ENCODE measurements at places on chromosomes 3 and 15.

DNA sequence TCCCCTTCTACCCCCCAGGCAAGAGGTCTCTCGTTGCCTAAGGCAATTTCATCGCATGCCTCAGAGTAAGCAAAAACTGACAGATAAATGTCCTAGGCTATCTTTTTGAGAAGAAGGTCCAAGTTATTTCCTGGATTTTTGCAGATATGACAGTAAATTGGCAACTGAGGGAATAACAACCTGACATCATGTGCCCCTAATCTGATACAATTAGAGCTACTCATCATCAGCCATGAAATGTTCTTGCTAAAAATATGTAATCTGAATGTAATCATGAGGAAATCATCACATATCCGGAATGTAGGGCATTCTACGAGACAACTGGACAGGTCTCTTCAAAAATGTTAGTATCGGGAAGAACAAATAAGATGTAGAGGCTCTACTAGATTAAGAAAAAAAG lies 44.1 kb downstream of the TNIK start:
- DNase-seq: no peak

GRCh38 chr3:187750006-187750512 lies 4.8 kb upstream of the BCL6 start:
- DNase-seq: no peak

DNA sequence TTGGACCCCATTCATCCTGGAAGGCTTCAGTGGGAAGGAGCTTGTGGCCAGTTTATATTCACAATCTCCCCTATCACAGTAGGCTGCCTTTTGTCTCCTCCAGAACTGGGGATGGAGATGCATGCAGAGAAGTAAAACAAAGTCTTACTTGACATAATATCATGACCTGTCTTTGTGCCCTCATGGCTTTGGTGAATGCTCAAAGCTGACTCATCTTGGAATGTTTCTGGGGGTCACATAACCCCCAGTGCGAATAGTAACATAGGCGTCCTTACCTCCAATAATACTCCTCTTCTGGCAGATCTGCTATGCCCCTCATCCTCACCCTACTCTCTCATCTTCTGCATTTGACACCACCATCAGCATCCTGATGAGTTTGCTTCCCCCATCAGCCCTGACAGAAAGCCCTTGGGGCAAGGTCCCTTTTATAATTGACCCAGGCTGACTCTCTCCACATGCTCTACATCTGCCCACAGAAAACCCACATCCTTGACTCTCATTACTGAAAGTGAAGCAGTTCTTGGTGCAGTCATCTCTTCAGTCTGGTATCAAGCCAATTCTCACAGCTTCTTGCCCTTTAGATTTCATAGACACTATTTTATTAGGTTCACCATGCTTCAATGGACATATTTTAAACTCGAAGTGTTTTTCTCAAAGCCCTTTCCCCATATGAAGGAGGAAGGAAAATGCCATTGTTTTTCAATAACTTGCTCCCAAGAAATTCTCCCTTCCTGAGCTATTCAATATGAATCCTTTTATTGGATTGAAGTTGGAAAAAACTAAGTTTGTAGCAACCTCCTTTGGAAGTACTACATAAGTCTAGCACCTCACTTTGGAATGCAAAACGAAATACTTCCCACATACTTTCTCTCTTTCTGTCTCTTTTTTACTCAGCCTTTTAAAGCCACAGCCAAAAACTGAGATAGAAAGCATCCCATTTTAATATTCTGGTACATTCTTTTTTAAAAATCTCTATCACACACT lies 36.6 kb downstream of the OSTN start:
- no peak for DNase-seq

GRCh38 chr15:77031376-77032050 lies 36.6 kb downstream of the PSTPIP1 start:
- no peak for DNase-seq

DNA sequence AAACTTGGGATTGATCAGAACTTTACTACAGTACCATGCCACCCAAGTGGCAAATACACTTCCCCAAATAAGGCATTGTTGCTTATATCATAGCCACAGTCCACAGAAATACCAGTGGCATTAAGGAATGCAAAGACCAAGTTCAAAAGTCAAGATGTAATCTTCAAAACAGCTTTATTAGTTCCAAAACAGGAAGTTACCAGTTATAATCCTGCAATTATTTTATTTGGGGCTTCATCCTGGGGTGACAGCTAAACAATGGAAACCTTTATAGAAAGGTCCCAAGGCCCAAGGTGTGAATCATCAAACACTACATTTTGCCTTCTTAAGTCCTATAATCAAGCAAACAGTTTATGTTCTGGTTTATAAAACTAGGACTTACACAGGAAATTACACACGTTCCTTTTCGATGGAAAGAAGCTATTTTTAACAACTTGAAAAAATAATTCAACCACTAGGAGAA lies 30.3 kb upstream of the RNF7 start:
- no peak for DNase-seq

DNA sequence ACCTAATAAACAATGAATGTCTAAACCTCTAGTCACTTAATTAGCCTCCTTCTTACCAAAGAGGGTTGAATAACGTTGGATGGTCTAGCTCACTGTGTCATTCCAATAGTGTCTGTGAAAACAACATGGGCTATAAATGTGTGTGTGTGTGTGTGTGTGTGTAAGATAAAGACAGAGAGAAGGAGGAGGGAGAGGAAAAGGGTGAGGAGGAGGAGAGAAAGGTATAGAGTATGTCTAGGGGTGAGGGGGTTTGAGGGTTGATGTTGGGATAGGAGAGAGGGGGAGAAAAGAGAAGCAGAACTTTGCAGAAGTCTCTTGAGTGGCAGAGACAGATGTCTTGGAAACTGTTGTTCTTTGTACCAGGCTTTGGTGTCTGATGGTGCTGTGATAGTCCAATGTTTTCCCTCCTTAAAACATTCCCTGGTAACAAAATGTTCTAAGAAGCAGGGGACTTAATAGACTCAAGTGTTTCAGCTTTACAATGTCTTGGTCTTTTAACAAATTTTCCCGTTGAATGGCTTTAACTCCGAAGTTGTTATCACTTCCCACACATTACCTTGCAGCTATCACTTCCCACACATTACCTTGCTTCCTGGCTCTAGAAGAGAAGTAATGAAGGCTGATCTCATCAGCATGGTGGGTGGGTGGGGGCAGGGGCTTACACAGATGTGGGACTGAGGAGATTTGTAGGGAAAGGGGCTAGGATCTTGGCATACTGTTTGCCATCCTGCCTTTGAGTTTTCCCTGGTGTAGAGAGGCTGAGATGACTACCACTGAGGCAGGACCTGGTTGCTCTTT lies 57.8 kb upstream of the ETV5 start:
- no peak for DNase-seq

DNA sequence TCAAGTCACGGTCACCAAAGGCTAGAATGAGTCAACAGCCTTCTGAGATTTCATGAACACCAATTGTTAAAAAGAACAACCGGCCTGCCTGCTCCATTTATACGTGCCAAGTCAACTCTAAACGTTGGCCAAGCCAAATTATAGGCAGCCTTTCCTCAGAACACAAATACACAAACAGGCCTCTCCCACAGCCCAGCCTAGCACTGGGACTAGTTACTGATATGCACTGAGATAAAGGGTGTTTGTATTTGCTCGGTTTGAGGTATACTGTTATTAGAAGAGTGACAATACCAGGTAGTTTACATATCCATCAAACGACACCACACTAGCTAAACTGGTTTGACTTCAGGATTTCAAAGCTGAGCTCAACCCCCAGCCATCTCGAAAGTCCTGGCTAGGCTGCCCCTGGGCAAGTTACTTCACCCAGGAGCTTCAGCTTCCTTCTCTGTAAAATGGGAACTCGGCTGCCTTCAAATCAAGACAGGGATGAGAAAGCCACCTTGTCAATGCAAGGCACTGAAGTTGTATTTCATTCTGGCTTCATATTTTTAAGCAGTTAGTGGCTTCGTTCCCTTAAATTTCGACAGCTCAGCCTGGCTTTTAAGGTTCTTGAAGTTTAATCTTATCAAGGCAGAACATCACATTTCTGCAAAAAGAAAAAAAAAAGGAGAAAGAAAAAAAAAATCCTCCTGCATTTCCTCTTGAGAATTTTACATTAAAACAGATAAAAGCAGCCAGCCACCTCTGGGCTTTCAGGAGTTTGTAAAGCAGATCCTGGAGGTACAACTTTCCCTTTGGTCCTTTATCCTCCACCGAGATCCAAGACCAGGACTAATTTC lies 4.0 kb downstream of the TLE3 start:
- no peak for DNase-seq

DNA sequence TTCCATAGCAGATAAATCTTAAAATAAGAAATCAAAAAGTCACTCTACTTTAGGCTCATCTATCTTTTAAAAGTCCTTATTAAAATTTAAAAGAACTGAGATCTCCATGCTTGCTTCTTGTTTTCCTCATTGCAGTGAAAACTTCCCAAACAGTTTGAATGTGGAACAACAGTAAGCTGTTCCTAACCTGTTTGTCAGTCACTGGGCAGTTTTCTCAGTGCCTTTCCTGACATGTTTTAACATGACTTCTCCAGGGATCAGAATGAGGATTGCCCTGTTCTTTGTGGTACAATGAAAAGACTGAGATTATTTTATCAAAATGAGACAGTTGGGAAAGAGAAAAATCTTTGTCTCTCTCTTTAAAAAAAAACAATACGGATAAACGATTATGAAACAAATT lies 774 bp downstream of the GPR87 start:
- no peak for DNase-seq

DNA sequence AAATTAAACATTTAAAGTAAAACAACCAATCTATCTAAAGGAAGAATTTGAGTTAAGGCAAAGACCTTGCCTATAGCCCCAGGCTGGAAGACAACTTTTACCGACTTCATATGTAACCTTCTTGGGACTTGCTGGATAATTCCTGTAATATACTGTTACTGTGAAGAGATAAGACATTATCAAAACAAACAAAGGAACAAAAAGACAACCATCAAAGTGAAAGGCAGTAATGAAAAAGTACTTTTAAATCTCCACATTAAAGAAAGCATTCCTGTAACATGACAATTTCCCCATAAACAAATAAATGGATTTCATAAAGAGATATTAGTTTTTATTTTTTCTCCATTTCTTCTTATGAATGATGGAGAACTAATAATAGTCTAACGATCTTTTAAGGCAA lies 2.4 kb downstream of the CMTM6 start:
- DNase-seq: no peak

DNA sequence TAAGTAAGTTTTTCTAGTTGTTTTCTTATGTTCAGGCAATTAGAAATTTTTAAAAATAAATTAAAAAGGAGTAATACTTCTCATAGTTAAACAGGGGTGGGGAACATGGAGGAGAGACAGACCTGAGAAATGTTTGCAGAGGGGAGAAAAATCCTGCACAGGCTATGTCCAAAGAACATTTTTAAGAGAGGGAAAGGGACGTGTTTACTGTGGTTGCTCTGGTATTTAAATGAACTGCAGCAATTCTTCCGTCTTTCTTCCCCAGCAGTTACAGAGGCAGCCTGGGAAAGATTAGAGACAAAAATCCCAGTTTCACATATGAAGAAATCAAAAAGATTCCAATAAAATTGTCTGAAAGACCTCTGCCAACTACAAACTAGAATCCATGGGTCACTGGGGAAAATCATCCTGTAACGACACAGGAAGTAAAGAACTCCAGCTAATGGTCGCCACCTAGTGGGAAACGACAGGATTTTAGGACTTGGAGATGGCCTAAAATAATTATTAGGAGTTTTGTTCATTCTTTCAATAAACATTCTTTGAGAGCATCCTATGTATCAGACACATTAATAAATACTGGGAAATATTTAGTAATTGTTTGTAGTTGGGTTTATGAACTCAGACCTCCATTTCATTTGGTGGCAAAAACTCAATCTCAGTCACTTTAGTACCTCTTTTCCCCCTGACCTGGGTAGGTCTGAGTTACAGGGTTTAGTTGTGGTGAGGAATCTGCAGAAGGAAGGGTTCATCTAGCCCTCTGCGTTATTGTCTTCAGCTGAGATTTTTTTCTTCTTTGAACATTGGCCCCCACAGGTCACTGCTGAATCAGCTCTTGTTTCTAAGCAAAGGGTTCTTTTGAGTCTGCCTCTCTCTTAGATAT lies 69.9 kb upstream of the GOLIM4 start:
- no peak for DNase-seq

- no peak for DNase-seq
Observed at GRCh38 chr3:193347521-193348501, 30.7 kb downstream of the ATP13A5 start.

DNA sequence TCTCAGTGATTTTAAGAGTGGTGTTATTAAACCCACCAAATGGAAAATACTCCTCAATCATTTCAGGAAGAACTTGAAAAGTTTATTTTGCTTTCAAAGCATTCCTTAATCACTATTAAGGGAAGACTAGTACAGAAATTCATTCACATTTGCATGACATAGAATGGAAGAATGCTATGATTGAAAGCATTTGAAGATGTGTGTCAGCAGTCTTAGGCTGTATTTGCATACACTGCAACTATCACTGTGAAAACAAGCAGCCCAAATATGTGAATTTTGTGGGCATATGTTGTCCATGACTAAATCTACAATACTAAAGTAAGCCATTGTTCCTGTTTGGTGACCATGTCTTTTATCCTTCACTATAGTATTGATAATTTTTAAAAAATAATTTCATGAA lies 95.8 kb downstream of the CNTN3 start:
- DNase-seq: no peak

DNA sequence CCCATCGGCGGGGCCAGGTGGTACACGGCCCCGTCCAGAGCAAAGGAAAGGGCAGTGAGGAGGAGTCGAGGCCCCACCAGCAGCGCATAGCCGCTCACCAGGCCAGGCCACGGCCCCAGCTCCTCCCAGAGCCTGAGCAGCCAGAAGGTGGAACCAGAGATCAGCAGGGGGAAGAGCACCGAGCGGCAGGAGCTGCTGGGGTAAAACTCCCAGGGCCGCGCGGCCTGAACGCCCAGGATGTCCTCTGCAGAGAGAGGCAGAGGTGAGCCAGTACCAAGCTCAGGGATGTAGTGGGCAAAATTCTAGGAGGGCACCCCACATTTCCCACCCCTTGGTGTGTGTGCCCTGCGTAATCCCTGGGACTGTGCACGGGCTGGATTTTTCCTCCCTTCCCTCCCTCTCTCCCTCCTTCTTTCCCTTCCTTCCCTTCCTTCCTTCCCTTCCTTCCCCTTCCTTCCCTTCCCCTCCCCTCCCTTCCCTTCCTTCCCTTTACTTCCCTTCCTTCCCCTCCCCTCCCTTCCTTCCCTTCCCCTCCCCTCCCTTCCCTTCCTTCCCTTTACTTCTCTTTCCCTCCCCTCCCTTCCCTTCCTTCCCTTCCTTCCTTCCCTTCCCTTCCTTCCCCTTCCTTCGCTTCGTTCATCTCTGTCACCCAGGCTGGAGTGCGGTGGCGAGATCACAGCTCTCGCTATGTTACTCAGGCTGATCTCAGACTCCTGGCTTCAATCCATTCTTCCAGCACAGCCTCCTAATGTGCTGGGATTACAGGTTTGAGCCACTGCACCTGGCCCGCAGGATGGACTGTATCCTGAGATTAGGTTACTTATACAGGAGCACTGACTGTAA lies 6.3 kb upstream of the NCBP2 start:
- DNase-seq: no peak

DNA sequence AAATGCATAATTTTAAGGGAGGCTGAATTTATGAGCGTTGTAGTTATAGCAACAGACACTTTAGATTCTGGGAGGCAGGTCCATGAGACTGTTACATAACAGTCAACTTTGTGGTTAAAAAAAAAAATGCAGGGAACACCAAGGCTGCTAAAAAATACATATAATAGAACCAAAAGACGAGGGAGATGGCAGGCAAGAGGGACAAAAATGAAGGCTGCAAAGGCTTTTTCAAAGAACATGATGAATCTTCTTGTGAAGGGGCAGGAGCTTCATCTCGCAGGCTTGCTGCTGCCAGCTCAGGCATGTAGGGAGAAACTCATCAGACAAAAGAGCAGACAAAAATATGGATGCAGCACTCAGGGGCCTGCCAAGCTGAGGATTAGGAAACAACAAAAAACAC lies 243.9 kb downstream of the SHQ1 start:
- DNase-seq: no peak

- no peak for DNase-seq
Observed at GRCh38 chr3:52473026-52473425, 17.6 kb downstream of the NISCH start.

Data from GOT3 (cell line).